ENCODE measurements at places on chromosomes 5 and 9.

DNA sequence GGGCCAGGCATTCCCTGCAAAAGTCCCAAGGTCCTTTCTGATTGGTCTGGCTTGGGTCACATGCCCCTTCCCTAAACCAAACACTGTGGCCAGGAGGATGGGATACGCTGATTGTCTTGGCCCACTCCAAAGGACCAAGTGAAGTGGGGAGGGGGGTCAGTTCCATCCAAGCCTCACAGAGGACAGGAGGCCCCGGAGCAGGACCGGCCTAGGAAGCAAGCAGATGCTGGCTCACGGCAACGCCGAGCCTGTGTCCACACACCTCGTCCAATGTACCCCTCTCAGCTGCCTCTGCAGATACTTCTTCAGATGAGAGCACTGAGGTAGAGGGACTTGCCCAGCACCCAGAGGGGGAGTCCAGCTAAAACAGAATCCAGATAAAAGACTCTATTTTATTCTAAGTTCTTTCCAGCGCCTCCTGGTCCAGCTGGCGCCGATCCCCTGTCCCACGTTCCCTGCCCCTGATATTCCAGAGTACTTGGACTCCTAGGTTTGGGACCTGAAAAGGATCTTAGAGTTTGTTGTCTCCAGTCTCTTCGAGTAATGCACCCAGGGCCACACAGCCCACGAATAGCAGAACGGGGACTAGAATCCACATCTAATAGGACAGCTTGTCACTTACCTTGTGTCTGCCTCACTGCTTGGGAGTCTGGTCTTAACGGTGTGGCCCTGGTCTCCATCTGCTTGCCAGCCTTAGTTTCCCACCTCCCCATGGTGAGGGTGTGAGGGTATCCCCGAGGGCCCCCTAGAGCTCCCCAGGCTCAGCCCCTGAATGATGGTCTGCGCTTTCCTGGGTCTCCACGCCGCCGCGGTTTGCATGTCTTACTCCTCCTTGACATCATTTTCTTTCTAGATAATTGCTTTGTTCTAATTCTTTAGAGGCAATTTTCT, 72.4 kb upstream of the UNC5A start:
- no peak for DNase-seq

GRCh38 chr5:172383191-172383802, 71.0 kb downstream of the SH3PXD2B start:
- peak; percentile 25 for DNase-seq

- no peak for DNase-seq
Measured at GRCh38 chr5:146334074-146334533, 4.5 kb upstream of the POU4F3 start.

DNA sequence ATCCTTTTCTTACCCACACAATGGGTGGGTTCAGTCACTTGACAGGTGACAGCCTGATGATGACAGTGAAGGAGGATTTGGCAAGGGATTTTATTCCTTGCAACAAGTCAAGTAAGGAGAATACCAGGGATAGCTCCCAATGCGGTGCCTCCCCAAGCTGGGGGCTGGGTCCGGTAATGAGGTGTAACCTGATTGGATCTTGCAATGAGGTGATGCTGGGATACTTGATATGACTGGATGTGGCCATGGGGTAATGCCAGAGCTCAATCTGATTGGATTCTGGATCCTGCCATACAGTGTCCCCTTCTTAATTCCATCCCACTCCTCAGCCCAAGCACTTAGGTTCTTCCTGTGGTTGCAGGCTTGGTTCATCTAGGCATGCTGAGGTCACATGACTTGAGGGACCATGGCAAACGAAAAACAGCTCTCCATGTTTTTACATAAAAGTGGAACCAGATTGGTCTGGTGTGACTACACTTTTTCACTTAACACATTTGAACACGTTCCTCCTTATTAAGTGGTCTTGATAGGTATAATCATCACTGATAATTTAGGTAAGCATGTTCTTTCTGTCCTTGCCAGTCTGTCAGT, 181.1 kb downstream of the PDZD2 start:
- DNase-seq, result no peak
